ENCODE measurements at places on chromosomes 3 and 15.

DNA sequence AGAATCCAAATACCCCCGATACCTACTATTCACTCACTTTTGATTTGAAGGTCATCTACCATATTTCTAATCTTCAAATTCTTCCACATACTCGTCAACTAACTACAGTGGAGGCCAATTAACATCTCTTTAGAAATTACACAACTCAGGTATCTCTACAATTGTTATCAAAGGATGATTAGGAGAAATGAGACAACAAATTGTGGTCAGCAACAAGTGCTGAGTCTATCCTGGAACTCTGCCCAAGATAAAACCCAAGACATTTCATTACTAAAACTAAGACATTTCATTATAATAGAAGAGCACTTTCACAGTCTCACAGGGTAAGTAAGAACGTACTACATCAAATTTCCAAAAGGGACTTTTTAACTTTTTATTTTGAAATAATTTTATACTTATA lies 100.0 kb downstream of the TBC1D5 start:
- DNase-seq = no peak

- no peak for DNase-seq
Measured at GRCh38 chr15:82944056-82944455, 8.5 kb downstream of the HOMER2 start.

- no peak for DNase-seq
Measured at GRCh38 chr3:151845306-151845905, 28.0 kb upstream of the SUCNR1 start.

DNA sequence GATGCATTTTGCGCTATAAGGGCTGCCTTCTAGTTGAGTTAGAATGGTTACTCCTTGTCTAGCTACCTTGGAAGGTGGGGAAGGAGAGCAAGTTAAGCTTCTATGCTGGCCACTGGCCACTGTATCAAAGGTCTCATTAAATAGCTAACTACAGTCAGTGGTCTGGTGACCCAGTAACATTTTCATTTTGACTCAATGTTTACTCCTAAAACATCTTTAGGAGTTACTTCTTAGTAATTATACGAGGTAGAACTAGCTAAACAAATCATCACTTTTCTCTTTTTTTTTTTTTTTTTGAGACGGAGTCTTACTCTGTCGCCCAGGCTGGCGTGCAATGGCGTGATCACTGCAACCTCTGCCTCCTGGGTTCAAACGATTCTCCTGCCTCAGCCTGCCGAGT lies 26.7 kb downstream of the ETV5 start:
- DNase-seq = no peak

DNA sequence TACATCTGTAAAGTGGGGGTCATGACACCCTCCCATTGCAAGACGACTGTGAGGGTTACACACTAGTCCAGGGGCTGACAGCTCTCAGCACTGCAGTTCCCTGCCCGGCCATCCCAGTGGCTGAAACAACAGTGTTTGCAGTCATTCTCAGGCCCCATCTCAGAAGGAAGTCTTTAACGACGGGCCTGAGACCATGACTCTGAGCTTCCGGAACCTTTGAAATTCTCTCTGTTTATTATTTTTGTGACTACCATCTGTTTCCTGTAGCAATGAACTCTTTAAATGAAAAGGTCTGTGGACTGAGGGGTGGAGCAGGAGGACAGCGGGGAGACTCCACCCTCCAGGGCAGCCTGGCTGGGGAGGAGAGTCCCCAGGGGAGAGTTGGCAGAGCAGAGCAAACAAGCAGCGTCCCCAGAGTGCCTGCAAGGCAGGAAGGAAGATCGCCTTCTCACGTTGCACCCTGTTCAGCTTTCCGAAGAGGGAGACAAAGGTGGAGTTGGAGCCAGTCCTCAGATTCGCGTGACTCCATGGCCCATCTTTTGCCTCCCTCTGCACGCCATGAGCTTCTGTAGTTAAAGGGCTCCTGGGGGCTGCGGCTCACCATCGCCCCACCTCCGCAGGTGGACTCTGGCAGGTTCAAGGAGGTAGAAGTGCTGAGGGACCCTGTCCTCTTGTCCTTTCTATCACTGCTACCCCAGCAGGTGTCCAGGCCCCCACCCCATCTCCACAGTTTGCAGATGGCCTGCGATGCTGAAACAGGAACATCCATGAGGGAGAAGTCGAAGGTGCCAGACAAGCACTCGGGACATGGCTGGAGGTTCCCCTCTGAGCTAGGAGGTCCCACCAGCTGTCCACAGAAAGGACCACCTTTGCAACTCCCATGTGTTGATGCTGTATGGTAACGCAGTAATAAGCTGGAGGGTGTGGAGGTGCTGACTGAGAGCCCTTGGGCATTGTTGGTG lies 525.8 kb upstream of the PROK2 start:
- no peak for DNase-seq

GRCh38 chr15:99408236-99409096 lies 157.2 kb downstream of the LRRC28 start:
- DNase-seq = no peak

GRCh38 chr3:17039594-17039993 lies 154.8 kb downstream of the PLCL2 start:
- DNase-seq = no peak

GRCh38 chr3:35678643-35679161 lies 39.4 kb downstream of the ARPP21 start:
- no peak for DNase-seq

Data from activated CD8-positive, alpha-beta memory T cell treated with anti-CD3 and anti-CD28 coated beads for 48 hours (primary cell).